CD14-positive monocyte (primary cell): ENCODE measurements at places on chromosomes 5 and 9. TPM values are rescaled to one million over a fixed set of nuclear protein-coding genes. Genes with fewer than 3 reads are reported as not detected.

Gene MARCOL
- not detected for polyA plus RNA-seq

Gene ASPN
- polyA plus RNA-seq: not detected

Gene AUH
- 8.4 TPM for polyA plus RNA-seq

DNA sequence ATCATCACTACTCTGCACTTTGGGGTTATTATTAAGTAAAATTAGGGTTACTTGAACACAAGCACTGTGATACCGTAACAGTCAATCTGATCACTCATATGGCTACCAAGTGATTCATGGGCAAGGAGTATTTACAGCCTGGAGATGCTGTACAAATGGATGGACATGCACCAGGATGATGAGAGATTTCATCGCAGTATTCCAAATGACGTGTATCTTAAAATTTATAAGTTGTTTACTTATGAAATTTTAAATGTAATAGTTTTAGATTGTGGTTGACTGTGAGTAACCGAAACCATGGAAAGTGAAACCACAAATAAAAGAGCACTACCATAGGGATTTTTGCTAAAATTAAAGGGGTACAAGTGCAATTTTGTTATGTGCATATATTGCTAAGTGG lies 462.2 kb upstream of the PTGER4 start:
- no peak for DNase-seq
- no peaks in the 10 kb centered on the region for H3K4me1 ChIP-seq
- H3K4me3 ChIP-seq: no peak overlapping the region
- H3K36me3 ChIP-seq: no peaks in the 10 kb centered on the region
- no peaks in the 10 kb centered on the region for H3K27me3 ChIP-seq

DNA sequence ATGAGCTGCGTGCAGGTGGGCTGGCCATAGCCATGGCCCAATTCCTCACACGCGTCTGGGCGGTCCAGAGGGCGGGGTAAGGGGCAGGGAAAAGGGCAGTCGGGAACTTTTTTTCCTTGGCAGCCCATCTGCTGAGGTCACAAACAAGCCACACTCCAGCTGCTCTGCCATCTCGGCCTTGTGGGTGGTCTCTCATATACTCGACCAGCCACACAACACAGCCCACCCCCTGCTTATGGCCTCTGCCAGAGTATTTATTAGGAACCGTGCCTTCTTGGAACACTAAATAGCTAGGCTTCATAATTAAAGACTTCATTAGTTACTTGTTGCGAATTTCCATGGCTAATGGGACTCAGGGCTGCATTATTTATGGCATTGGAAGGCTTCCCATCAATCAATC lies 98.5 kb upstream of the LHFPL2 start:
- no peaks in the 10 kb centered on the region for H3K4me1 ChIP-seq
- no peak for DNase-seq
- H3K27me3 ChIP-seq: peaks cover 3% of the 10 kb centered on the region
- H3K27ac ChIP-seq: no peak overlapping the region

- peak; percentile 45 for DNase-seq
- H3K4me1 ChIP-seq: peaks cover 56% of the 10 kb centered on the region
- no peaks in the 10 kb centered on the region for H3K27me3 ChIP-seq
These were observed 1.9 kb downstream of the LPAR1 start for GRCh38 chr9:111036429-111036789.

Gene PCSK1
- polyA plus RNA-seq: not detected in 2 replicates

DNA sequence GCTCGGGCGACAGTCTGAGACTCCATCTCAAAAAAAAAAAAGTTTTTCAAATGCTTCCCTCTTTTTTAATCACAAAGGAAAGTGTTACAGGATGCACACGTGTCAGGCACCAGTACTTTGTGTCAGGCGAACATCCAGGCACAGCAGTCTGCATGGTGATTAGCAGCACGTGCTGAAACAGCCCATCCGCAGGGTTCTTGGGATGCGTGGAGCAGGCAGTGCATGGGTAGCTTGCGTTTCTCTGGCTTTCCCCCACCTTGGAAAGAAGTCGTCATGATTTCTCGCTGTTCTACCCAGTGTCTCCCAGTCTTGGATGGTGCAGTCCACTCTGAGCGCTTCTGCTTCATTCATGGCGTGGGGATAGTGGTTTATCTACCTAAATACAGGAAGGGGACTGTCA lies 35.4 kb downstream of the GPR107 start:
- DNase-seq: no peak
- no peaks in the 10 kb centered on the region for H3K27me3 ChIP-seq

DNA sequence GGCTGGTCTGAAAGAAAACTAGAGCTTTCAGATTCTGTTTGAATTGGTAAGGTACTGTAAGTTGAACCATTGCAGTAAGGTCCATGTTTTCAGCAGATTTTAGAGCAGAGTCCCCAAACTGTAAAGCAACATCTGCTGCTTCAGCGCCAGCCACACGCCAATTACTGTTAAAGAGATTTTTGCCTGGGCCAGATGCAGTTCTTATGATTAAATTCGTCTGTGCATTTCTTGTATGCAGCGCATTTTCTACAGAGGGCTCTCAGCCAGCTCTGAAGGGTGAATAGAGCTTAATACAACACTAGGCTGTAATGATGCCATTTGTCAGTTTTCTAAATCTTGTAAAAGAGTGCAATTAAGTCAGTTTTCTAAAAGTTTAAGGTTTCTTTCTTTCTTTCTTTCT lies 246.3 kb downstream of the COX7C start:
- H3K27me3 ChIP-seq: no peaks in the 10 kb centered on the region
- H3K4me1 ChIP-seq: no peaks in the 10 kb centered on the region
- DNase-seq: no peak
- no peak overlapping the region for H3K4me3 ChIP-seq
- H3K36me3 ChIP-seq: no peaks in the 10 kb centered on the region

- peak; percentile 94 for DNase-seq
- H3K4me3 ChIP-seq: peak overlapping the region; percentile 76
- peak overlapping the region; percentile 91 for H3K27ac ChIP-seq
- peaks cover 26% of the 10 kb centered on the region for H3K36me3 ChIP-seq
- peaks cover 67% of the 10 kb centered on the region for H3K4me1 ChIP-seq
These were observed 2.0 kb downstream of the EIF4EBP3 start for GRCh38 chr5:140549237-140550144.

Gene RLN2
- not detected in 2 replicates for polyA plus RNA-seq

Gene SLC6A3
- not detected for polyA plus RNA-seq

DNA sequence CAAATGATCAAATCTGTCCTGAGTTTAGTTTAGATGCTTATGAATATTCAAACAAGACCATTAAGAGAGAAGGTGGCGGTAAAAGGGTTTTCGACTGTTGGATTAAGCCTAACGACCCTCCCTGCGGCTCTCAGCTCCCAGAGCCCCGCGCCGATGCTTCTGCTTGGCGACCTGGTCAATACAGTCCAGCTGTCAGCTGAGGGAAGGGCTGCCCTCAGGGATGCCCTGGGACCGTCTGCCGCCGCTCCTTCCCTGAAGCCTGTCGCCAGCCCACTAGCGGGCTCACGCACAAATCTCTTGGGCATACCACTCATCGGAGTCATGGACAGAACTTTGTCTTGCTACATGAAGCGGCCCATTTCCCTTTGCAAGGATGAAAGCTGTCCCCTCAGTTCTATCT lies 136.6 kb upstream of the RAPGEF1 start:
- no peak for DNase-seq
- H3K4me3 ChIP-seq: no peak overlapping the region
- H3K27me3 ChIP-seq: no peaks in the 10 kb centered on the region
- peaks cover 6% of the 10 kb centered on the region for H3K4me1 ChIP-seq

DNA sequence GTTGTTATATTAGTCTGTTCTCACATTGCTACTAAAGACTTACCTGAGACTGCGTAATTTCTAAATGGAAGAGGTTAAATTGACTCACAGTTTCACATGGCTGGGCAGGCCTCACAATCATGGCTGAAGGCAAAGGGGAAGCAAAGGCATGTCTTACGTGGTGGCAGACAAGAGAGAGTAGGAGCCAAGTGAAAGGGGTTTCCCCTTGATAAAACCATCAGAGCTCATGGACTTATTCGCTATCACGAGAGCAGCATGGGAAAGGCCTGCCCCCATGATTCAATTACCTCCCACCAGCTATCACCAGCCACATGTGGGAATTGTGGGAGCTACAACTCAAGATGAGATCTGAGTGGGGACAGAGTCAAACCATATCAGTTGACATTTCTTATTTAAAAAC lies 374.5 kb upstream of the RORB start:
- no peak for DNase-seq
- H3K27ac ChIP-seq: no peak overlapping the region
- no peaks in the 10 kb centered on the region for H3K4me1 ChIP-seq
- H3K27me3 ChIP-seq: no peaks in the 10 kb centered on the region
- no peaks in the 10 kb centered on the region for H3K36me3 ChIP-seq

Gene MGAT4B
- 14.3 TPM for polyA plus RNA-seq

Gene GDA
- not detected in 2 replicates for polyA plus RNA-seq

DNA sequence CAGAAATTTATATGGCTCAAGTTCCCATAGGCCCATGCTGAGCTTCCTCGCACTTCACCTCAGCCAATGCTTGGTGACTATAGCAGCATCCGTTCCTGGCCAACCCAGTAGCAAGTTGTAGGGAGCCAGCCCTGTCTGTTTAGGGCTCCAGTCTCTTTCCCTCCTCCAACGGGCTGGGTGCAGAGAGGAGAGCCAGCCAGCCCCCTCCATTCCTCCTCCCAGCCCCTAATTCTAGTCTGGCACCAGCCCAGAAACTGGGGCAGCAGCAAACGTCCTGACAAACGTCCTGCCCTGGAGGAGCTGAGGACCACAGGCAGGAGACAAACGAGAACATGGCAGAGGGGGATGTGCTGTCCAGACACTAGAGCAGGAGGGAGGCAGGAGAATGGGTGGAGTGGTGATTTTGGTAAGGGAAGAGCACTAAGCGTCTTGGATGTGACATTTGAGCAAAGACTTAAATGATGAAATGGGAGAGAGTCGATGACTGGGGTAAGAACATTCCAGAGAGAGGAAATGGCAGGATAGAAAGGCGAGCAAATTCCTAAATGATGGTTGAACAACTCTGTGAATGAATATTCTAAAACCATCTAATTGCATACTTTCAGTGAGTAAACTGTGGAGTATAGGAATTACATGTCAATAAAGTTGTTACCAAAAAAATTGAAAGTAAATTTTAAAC lies 222.5 kb upstream of the DAPK1 start:
- DNase-seq: no peak

Gene TMEFF1
- polyA plus RNA-seq: not detected

Gene ADGRD2
- polyA plus RNA-seq: not detected in 2 replicates

Gene SHISAL2B
- not detected for polyA plus RNA-seq

- no peak overlapping the region for H3K27ac ChIP-seq
- no peak for DNase-seq
- no peaks in the 10 kb centered on the region for H3K4me1 ChIP-seq
- H3K4me3 ChIP-seq: no peak overlapping the region
These were observed 27.1 kb downstream of the ZDHHC11B start for GRCh38 chr5:757346-757930.

DNA sequence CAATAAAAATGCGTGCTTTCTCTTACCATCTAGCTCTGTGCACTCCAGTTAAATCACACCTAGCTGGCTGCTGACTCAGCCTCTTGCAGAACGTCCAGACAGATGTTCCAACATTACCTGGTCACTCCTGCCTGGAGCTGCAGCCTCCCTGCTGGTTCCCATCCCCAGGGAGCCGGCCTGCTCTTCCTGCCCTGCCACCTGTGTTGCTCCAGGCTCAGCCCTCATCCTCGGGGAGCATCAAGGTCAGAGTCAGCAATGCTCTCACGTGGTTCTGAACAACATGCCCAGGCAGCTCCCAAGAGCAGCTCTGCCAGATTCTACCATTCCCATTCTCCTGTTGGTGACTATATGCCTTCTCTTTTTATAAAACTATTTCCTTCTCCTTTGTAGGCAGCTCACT lies 81.3 kb downstream of the GADD45G start:
- no peak overlapping the region for H3K27ac ChIP-seq
- H3K4me3 ChIP-seq: no peak overlapping the region
- H3K27me3 ChIP-seq: no peaks in the 10 kb centered on the region
- H3K4me1 ChIP-seq: no peaks in the 10 kb centered on the region
